ENCODE measurements at places on chromosomes 5 and 9. TPM values are rescaled to one million over a fixed set of nuclear protein-coding genes. Genes with fewer than 3 reads are reported as not detected.

DNA sequence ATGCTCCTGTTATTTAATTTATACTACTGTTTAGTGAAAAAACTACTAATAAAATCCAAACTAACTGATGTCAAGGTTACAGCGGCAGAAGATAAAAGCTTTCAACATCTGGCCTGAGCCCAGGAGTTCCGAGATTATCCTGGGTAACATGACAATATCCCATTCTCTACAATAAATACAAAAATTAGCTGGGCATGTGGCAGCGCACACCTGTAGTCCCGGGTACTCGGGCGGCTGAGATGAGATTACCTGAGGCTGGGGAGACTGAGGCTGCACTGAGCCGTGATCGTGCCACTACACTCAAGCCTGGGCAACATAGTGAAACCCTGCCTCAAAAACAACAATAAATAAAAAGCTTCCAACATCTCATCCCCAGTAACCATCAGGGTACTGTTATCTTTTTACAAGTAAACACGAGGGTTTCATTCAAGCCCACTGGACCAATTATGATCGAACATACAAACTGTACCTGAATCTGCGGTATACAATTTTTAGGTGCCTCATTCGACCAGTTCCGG lies 1.3 kb downstream of the RPL37 start:
- DNase-seq, result no peak

DNA sequence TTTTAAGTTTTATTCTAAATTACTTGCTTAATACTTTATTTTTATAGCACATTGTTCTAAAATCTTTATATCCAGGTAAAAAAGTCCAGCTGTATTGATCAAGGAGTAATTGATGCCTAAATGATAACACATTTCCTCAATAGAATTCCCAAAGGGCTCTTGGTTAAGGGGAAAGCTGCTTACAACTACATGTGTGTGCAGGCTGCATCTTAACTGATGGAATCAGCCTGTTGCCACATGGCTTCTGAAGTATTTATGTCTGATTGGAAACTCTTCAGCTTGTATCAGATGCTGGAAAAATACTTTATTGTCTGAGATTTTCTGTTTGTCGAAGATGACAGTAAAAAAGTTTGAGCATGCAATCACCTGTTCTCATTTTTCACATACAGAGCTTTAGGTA lies 182.6 kb downstream of the FBXL7 start:
- DNase-seq, result no peak

The C8G gene
- total RNA-seq, result 2.6 TPM

DNA sequence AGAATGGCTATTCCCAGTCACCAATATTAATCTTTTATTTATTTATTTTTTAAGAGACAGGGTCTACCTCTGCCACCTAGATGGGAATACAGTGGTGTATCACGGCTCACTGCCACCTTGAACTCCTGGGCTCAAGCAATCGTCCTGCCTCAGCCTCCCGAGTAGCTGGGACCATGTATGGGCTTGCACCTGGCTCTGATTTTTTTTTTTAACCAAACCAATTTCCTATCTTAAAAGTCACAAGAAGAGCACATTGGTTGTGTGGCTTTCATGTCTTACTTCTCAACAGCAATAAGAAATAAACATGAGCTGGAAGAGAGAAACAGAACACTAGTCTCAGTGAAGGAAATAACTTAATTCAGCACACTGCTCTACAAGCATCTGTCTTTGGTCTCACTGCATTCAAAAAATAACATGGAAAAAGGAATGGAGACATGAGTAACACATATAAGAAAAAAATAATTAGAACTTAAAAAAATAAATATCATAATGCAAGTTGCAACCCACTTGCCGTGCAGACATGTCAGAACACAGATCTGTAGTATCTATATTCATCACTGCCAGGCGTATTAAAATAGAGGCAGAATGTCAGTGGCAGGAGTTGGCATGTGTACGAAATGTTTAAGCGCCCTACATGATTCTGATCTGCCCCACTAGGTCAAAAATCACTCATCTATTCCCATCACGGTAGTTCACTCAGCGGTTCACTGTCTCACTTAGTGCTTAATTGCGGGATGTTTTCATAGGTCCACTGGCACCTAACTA lies 66.4 kb downstream of the EFNA5 start:
- no peak for DNase-seq

The CAMK2A gene
- not detected for total RNA-seq

- DNase-seq, result no peak
Measured at GRCh38 chr5:115377468-115378217, 81.2 kb upstream of the CCDC112 start.

DNA sequence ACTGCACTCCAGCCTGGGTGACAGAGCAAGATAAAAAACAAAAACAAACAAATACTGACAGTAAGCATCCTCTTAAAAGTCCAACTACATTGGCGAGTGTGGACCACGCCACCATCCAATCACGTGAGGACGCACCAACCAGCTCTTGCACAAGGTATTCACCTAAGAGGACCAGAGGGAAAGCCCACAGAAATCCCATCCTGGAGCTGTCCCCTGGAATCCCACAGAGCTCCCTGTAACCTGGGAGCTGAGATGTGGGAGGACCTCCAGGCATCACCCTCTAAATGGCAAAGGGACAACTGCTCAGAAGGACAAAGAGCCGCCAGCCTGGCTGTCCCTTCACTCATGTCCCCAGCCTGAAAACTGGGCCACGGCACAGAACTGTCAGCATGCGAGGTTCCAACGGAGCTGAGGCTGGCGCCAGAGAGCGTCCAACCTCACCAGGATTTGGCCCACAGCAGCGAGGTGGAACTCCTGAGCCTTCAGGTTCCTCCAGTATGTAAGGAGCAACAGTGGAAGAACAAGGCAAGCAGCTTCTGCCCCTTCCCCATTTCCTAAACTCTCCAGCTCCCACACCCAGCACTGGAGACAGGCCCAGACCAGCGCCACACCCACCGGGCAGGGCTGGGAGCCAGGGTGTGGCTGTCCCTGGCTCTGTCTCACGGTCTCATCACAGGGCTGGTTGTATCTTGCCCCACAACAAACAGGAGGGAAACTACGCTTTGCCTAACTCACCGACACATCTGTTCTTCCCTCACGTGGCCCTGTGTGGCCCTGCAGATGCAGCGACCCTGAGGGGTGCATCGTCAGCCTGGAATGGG lies 15.2 kb downstream of the IPPK start:
- no peak for DNase-seq

GRCh38 chr9:138075961-138076649 lies 198.5 kb downstream of the CACNA1B start:
- DNase-seq, result no peak
